ENCODE measurements at places on chromosomes 7 and 10. TPM values are rescaled to one million over a fixed set of nuclear protein-coding genes. Genes with fewer than 3 reads are reported as not detected.

- DNase-seq: no peak
These were observed 119.8 kb downstream of the PRPF18 start for GRCh38 chr10:13706604-13707003.

GRCh38 chr10:124009231-124010015 is 84.0 kb downstream of the CHST15 start:
- peak; percentile 78 for DNase-seq

DNA sequence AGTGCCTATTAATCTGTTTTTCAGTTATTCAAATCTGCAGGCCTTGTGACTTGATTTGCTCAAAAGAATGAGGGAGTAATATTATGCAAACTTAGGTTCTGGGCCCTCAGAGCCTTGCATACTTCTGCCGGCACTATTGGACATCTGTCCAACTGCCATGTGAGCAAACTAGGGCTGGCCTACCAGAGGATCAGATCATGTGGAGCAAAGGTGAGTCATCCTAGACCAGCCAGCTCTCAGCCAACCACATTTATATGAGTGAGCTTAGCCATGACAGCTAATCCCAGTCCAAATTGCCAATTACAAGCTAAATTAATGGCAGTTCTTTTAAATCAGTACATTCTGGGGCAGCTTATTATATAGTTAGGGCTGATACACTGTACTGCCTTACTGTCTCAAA is 69.6 kb downstream of the SDHAF3 start:
- no peak for DNase-seq

- peak; percentile 24 for DNase-seq
These were observed 48.4 kb downstream of the SHH start for GRCh38 chr7:155763691-155764437.

DNA sequence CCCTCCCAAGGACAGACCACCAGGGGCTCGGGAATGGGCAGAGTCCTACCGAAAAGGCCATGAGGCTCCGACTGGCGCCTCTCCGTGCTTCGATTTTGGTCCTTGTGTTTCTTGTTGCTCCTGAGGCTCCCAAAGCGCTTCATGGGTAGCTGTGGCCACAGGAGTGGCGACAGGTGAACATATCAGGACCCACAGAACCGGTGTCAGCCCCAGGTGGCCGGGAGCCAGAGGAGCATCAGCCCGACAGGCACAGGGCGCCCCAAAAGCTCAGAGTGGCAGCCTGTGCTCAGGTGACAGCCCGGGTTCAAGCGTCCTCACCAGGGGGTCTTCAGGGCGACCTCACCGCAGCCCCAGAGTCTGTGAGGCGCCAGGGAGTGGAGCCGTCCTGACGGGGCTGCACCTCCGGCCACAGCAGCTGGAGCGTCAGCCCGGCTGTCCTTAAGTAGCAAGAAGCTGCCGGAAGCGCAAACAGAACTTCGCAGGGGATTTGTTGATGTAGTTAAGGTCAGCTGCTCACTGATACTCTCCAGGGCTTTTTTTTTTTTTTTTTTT is 141.0 kb downstream of the PRKAG2 start:
- no peak for DNase-seq

DNA sequence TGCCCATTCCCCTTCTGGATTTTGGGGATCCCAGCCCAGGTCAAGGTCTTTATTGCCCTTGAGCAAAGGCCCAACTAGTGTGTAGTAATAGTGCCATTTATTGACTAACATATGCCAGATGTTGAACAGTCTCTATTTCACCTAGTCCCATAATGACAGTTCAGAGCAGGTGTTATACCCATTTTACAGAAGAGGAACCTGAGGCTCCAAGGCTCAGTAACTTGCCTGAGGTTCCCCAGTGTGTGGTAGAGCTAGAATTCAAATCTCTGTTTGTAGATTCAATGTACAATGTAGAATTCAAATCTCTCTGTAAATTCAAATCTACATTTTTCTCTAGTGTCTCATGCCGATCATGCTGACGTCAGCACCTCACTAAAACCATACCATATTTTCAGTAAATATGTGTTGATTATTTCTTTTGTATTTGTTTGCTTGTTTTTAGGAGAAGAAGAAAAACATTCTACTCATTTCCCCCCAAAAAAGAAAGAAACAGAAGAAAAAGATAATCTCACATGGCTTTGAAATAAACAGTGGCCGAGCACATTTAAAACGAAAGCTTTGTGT is 329.7 kb downstream of the PRPF18 start:
- DNase-seq: no peak

GRCh38 chr10:29142516-29143314 is 146.2 kb upstream of the LYZL1 start:
- no peak for DNase-seq

DNA sequence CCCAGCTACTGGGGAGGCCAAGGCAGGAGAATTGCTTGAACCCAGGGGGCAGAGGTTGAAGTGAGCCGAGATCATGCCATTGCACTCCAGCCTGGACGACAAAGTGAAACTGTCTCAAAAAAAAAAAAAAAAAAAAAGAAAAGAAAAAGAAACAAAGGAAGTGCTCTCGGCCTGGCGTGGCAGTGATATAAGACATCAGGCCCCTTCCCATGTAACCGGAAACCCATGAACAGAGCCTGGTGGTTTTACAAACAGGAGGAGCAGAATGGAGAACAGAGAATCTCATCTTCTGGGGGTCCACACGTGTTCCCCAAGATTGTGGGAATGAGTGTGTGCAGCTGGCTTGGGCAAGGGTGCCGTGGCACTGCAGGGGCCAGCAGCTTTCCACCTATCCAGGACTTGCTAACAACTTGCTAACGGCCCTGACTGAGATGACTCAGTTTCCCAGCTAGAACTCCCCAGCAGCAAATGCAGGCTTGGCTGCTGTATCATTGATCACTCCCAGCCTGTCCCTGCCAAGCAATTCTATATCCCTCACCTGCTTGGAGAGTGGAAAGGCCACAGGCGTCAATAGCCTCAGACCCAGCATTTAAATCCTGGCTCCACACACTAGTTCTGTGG is 103.0 kb downstream of the COL26A1 start:
- DNase-seq: no peak

GRCh38 chr7:134920026-134920753 is 66.1 kb upstream of the AGBL3 start:
- DNase-seq: no peak

Gene MSMB
- not detected for polyA plus RNA-seq

Gene LAMB1
- polyA plus RNA-seq: 451 TPM

Gene CDC14C
- polyA plus RNA-seq: not detected

Gene CYTH3
- polyA plus RNA-seq: 43.3 TPM
